ENCODE measurements at places on chromosomes 12 and 14. TPM values are rescaled to one million over a fixed set of nuclear protein-coding genes. Genes with fewer than 3 reads are reported as not detected.

The OR4E2 gene
- polyA plus RNA-seq: not detected

The IAPP gene
- 0.01 TPM for polyA plus RNA-seq

The ITGB7 gene
- polyA plus RNA-seq: 3.9 TPM

The SERPINA12 gene
- polyA plus RNA-seq: not detected

The CIROP gene
- polyA plus RNA-seq: not detected

The CYP27B1 gene
- polyA plus RNA-seq: 5.8 TPM

The MGAT4C gene
- 0.04 TPM for polyA plus RNA-seq

The KIF26A gene
- polyA plus RNA-seq: 2.4 TPM

The TEX52 gene
- not detected for polyA plus RNA-seq

The KRT82 gene
- polyA plus RNA-seq: not detected

The LBHD2 gene
- polyA plus RNA-seq: not detected

The PDE3A gene
- polyA plus RNA-seq: 1.5 TPM

The NPFF gene
- polyA plus RNA-seq: not detected

The KRT81 gene
- polyA plus RNA-seq: 0.02 TPM

The CDCA3 gene
- polyA plus RNA-seq: 4.1 TPM

The SPTB gene
- polyA plus RNA-seq: 1.2 TPM

The CHGA gene
- polyA plus RNA-seq: 0.47 TPM

The SFSWAP gene
- polyA plus RNA-seq: 34.7 TPM

The KERA gene
- polyA plus RNA-seq: not detected

All from lung (tissue), 17 donors.